CD4-positive, alpha-beta memory T cell (primary cell): ENCODE measurements at places on chromosomes 13 and 19.

- H3K27ac ChIP-seq, result no peak overlapping the region
- H3K4me1 ChIP-seq, result peaks cover 2% of the 10 kb centered on the region
- no peaks in the 10 kb centered on the region for H3K27me3 ChIP-seq
- DNase-seq, result no peak
- H3K36me3 ChIP-seq, result no peaks in the 10 kb centered on the region
- no peak overlapping the region for H3K4me3 ChIP-seq
Observed at GRCh38 chr13:25743421-25743820, 308.4 kb downstream of the SHISA2 start.

DNA sequence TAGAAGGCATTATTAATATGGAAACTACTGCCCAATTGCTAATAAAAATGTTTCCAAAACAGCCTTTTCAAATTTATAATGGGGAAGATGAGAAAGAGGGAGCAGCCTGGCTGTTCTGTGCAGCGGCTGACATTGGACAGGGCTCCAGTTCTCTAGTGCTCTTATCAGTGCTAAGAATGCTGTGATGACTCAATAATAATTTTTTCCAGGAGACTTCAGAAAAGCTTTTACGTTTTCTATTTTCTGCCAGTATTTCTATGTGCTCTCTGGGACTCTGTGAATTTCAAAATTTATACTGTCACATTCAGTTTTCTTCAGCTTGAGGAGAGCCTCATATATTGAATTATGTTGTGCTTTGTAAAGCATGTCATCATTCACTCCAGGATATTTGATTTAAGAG lies 209.6 kb downstream of the VWA8 start:
- DNase-seq, result no peak
- H3K4me1 ChIP-seq, result no peaks in the 10 kb centered on the region
- no peak overlapping the region for H3K27ac ChIP-seq

DNA sequence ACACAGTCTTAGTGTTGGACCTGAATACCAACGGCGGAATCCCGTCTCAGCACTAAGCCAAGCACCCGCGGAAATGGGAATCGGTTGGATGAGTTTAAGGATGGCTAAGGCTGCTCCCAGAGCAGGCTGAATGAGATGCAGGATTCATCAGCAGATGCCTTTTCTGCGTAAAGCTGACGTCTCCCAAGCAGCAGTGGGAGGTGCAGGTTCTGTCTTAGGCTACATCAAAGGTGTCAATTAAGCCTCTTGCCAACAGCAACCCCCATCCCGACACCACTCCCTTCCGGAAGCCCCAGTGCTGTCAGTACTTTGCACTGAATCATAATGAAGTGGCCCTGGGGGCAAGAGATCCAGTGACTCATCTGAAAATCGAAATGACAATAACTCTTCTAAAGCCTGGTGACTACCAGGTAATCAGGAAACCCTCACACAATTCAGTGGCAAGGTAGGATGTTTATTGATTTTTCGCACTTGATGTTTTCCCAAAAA lies 275.6 kb downstream of the DCLK1 start:
- H3K27me3 ChIP-seq, result no peaks in the 10 kb centered on the region
- H3K4me1 ChIP-seq, result no peaks in the 10 kb centered on the region
- no peak overlapping the region for H3K4me3 ChIP-seq
- DNase-seq, result no peak
- no peaks in the 10 kb centered on the region for H3K36me3 ChIP-seq

- H3K27ac ChIP-seq, result peak overlapping the region; percentile 61
- H3K4me3 ChIP-seq, result peak overlapping the region; percentile 7
- no peaks in the 10 kb centered on the region for H3K27me3 ChIP-seq
- peaks cover 34% of the 10 kb centered on the region for H3K4me1 ChIP-seq
- DNase-seq, result peak; percentile 90
- no peaks in the 10 kb centered on the region for H3K36me3 ChIP-seq
Observed at GRCh38 chr19:55626350-55626749, 2.0 kb upstream of the ZNF784 start.

DNA sequence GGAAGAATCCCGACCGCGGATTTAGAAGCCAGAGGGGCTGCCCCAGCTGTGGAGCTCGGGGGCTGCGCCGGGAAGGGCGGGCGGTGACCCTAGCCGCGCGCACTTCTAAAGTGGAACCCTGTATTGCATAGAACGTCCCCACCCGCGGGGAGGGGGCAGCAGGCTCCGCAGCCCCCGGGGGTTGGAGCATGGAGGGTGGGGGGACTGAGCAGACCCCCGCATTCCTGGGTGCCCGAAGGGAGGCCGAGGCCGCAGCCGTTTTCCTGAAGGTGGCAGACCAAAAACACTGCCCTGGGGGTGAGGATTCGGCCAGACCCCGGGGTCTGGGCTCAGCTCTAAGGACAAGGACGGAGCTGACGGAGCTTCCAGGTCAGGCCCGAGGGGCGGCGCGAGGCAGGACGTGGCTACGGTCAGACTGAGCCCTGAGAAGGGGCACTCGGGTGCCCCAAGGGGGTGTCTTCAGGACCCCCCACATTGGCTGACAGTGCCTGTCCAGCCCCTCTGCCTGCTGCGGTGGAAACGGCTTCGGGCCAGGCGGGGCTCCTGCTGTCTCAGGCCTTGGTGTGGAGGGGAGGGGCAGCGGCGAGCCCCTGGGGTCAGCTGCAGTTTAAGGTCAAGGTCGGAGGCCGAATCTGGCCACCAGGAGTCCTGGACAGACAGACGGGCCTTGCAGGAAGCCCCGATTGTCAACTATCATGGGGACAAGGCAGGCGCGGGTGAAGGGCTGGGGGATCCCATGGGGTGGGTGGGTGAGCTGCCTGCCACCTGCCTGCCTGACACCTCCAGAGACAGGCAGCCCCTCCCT lies 12.6 kb downstream of the MKNK2 start:
- H3K27ac ChIP-seq, result peak overlapping the region; percentile 20
- no peak for DNase-seq
- peaks cover 43% of the 10 kb centered on the region for H3K4me1 ChIP-seq
- H3K27me3 ChIP-seq, result no peaks in the 10 kb centered on the region

DNA sequence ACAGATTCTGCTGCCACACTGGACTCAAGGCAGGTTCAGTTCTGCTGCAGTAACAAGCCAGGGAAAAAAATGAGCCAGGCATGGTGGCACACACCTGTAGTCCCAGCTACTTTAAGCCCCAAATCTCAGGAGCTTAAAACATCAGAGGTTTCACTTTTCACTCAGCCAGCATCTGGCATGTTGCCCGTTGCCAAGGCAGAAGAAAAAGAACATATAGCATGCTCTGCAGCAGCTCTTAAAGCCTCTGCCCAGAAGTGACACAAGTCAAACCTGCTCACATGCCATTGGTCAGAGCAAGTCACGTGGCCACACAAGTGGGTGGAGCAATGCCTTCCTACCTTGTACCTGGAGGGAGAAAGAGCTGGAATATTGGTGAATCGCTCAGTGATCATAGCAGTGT lies 14.7 kb upstream of the ADGRE5 start:
- peaks cover 92% of the 10 kb centered on the region for H3K4me1 ChIP-seq
- peak overlapping the region; percentile 100 for H3K27ac ChIP-seq
- H3K27me3 ChIP-seq, result no peaks in the 10 kb centered on the region
- H3K36me3 ChIP-seq, result no peaks in the 10 kb centered on the region

GRCh38 chr19:1136201-1136600 lies 32.4 kb downstream of the GPX4 start:
- H3K36me3 ChIP-seq, result no peaks in the 10 kb centered on the region
- no peak overlapping the region for H3K27ac ChIP-seq
- H3K27me3 ChIP-seq, result no peaks in the 10 kb centered on the region
- peaks cover 26% of the 10 kb centered on the region for H3K4me1 ChIP-seq
- no peak for DNase-seq
- no peak overlapping the region for H3K4me3 ChIP-seq

GRCh38 chr13:91406619-91407018 lies 8.2 kb downstream of the GPC5 start:
- H3K4me3 ChIP-seq, result no peak overlapping the region
- no peak overlapping the region for H3K27ac ChIP-seq
- no peaks in the 10 kb centered on the region for H3K4me1 ChIP-seq
- H3K36me3 ChIP-seq, result no peaks in the 10 kb centered on the region
- DNase-seq, result peak; percentile 23

- peaks cover 22% of the 10 kb centered on the region for H3K4me1 ChIP-seq
- DNase-seq, result peak; percentile 24
- no peaks in the 10 kb centered on the region for H3K36me3 ChIP-seq
- peak overlapping the region; percentile 71 for H3K4me3 ChIP-seq
- H3K27ac ChIP-seq, result peak overlapping the region; percentile 47
- H3K27me3 ChIP-seq, result no peaks in the 10 kb centered on the region
Observed at GRCh38 chr19:45768655-45768983, 433 bp downstream of the SIX5 start.

DNA sequence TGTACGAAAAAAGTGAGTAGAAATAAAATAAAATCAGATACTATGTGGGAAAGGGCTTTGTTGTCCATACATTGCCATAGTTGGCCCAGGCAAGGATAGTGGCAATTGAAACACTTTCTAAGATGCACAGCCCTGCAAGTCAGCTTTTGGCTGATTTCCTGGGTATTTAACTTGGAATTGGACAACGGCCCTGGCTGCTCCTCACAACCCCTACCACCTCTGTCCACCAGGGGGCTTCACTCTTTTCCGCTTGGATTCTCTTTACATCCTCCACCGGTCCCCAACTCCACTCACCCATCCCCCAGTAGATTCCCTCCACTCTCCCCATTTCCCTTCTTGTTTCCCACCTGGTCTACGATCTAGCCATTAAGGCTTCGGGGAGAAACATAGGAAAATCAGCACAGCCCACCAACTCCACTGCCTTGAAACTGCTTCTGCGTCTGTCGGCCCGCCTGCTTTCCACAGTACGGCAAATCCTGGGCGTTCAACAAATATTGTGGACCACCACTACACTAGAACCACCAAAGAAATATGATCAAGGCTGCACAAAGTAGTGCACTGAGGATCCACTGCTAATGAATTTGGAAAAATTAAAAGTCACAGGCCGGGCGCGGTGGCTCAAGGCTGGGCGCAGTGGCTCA lies 48.6 kb upstream of the GTF3A start:
- no peak for DNase-seq
- H3K4me1 ChIP-seq, result no peaks in the 10 kb centered on the region
- H3K36me3 ChIP-seq, result no peaks in the 10 kb centered on the region
- H3K27me3 ChIP-seq, result no peaks in the 10 kb centered on the region
- no peak overlapping the region for H3K27ac ChIP-seq
- no peak overlapping the region for H3K4me3 ChIP-seq

DNA sequence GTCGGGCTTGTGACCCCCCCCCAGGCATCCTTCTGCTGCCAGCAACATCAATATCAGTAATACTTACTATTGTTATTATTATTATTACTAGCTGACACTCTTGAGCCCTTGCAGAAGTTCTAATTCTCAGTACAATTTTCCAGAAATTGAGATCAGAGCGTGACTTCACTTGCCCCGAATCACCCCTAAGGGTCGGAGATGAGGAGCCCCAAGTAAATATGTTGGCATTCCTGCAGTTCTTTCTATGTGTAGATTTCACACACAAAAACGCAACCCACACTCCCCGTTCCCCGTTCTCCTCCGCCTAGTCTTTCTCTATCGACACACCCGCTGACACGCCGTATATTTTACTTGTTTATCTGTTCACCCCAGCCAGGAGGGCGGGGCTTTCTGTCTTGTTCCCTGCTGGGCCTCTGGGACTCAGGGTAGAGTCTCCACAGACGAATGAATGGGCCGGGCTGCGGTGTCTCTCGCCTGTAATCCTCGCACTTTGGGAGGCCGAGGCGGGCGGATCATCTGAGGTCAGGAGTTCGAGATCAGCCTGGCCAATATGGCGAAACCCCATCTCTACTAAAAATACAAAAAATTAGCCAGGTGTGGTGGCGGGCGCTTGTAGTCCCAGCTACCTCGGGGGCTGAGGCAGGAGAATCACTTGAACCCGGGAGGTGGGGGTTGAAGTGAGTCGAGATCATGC lies 14.7 kb downstream of the TLE5 start:
- H3K36me3 ChIP-seq, result no peaks in the 10 kb centered on the region
- peak; percentile 72 for DNase-seq
- H3K4me3 ChIP-seq, result peak overlapping the region; percentile 17
- H3K4me1 ChIP-seq, result peaks cover 14% of the 10 kb centered on the region

DNA sequence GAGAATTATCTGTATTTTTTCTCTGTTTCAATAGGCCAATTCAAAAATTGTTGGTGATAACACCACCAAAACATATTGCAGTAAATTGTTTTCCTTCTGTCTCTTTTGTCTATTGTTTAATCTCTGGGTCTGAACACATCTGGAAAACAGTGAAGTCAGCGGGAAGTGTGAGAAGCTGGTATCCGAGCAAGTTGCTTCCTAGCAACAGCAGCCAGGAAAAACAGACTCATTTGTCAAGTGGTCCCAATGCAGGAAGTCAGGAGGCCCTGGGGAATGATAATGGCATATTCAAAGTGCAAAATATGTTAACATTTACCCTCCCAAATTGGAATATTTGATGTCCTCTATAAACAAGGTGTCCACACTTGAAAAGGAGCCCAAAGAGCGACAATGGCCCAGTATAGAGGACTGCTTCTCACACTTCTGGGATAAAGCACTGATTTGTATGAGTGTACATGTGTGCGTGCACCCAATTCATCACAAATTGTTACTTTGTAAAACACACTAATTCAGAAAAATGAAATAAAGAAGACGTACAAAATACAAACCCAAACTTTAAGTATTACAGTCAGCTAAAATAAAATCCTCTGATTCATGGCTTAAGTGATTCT lies 515.0 kb downstream of the TBC1D4 start:
- H3K36me3 ChIP-seq, result no peaks in the 10 kb centered on the region
- no peaks in the 10 kb centered on the region for H3K27me3 ChIP-seq
- H3K27ac ChIP-seq, result no peak overlapping the region
